ENCODE measurements at places on chromosomes 12 and 14. TPM values are rescaled to one million over a fixed set of nuclear protein-coding genes. Genes with fewer than 3 reads are reported as not detected.

Gene RNF212B
- total RNA-seq: not detected

DNA sequence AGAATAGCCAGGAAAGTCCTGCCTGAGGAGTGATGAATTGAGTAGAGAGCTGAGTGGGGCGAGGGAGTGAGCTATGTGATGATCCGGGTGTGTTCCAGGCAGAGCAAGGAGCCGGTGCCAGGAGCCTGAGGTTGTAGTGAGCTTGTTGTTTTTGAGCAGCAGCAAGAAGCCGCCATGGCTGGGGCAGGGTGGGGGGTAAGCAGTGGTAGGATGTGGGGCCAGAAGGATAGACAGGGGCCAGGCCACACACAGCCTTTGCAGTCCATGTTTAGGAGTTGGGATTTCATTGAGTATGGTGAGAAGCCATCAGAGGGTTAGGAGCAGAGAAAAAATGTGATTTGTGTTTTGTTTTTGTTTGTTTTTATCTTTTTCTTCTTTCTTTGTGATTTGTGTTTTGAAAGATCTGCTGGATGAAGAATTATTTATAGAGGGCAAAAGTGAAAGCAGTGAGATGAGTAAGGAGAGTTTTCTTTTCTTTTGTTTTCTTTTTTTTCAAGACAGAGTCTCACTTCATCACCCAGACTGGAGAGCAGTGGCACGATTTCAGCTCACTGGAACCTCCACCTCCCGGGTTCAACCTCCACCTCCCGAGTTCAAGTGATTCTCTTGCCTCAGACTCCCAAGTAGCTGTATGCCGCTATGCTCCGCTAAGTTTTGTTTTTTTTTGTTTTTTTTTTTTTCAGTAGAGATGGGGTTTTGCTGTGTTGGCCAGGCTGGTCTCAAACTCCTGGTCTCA is 92.3 kb upstream of the BCAT1 start:
- DNase-seq: no peak

- no peak for DNase-seq
Measured at GRCh38 chr12:131677699-131678098, 33.2 kb upstream of the SFSWAP start.

DNA sequence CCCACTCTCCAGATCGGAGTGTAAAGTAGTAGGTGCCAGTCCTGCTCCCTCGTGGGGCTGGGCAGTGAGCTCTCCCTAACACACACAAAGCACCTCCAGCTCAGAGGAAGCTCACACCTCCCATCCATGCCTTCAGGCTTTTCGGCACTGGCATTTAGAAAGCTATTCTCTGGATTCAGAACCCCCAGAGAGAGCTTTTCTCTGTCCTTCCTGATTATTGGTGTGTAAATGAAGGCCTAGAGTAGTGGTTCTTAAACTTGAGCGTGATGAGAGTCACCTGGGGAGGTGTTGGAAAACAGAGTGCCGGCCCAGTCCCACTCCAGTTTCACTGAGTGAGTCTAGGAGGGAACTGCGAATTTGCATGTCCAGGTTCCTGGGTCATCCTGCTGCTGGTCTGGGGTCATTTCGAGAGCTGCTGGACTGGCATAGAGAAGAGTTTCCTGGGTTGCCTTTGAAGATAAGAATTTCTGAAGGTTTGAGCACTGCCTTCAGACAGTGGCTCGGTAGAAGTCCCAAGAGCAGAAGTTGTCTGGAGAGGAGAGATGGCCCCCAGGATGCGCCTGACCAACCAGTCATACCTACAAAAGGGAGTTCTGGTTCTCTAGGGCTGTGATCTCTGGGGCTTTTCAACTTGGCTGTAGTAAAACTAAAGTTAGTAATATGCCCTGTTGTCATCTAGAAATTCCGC is 15.1 kb downstream of the CD9 start:
- no peak for DNase-seq

DNA sequence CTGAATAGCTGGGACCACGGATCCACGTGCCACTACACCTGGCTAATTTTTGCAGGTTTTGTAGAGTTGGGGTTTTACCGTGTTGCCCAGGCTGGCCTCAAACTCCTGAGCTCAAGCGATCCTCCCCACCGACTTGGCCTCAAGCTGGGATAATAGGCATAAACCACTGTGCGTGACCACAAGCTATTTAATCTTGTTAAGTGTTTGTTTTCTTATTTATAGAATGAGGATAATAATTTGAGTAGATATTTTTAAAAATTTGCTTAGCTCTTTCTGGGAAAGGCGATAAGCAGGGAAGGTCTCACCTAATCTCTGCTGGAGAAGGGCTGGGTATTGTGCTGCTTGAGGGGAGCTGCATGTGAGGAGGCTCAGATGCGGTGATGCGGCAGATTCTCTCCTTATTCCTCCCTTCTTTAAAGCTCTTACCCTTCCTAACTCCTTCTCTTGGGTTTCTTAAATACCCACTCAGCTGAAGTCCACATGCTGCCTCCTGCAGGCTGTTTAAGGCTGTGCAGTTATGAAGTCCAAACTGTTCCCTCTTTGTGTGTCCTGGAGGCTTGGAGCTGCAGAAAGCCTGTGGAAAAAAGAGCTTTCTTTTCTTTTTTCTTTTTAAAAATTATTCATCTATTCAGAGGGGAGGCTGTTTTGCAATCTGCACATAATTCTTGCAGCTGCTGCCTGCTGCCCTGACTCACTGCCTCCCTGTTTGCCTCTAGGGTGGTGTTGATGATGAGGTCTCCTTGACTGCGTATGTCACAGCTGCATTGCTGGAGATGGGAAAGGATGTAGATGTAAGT is 37.9 kb downstream of the A2ML1 start:
- peak; percentile 62 for DNase-seq
